ENCODE measurements at places on chromosomes 4 and X.

DNA sequence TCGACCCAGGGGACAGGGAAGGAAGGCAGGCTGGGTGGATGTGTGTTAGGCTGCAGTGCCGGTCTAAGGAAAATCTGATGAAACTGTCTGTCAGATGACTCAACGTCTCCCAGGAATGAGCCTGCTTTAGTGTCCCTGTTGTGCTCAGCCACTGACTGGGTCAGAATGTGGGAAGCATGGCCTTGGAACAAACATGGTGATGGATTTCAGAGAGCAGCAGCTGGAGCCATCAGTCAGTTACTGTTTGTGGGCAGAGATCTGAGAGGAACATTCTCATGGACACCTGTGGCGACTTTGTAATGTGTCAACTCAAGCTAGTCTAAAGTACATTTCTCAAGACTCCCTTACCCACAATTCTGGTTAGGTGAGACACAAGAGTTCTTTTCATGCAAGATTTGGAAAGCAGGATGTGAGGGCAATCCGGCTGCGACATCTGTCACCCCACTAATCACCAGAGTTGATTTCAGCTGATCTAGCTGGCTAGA, 63.2 kb downstream of the ANAPC10 start:
- DNase-seq = no peak

GRCh38 chr4:24209131-24209530, 319.3 kb upstream of the PPARGC1A start:
- no peak for DNase-seq

- DNase-seq = no peak
Observed at GRCh38 chr4:84024405-84024804, 474.7 kb downstream of the NKX6-1 start.

DNA sequence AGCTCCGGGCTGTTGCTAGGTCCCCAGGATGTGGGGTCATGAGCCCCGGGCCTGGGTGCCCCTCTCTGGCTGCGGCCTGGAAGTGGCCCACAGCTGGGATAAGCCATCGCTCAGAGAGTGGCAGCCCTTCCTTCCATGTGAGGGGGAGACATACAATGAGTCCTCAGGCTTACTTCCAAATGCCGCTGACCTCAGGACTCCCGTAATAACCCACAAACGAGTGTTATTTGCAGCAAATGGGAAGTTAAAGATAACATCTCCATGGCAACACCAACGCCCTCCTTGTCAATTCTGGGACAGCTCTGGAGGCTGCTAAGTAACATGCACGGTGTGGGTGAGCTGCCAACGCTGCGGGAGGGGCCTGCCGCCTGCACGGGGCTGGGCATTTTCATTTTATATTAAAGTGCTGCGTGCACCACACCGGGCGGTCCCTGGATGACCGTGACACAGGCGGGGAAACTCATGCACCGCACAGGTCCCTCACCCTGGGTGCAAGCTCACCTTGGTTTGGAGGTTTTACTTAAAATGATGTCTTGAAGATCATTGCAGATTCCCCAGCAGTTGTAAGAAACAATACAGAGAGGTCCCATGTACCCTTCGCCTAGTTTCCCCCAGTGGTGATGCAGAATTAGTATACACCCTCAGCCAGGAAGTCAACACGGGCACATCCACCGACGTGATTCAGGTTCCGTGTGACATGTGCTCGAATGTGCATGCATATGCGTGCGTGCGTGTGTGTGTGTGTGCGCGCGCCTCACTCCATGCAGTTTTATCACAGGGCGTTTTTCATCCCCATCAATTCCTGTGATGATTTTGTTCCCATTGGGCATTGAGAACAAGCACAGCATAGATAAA, 79.4 kb downstream of the ABLIM2 start:
- DNase-seq = no peak

DNA sequence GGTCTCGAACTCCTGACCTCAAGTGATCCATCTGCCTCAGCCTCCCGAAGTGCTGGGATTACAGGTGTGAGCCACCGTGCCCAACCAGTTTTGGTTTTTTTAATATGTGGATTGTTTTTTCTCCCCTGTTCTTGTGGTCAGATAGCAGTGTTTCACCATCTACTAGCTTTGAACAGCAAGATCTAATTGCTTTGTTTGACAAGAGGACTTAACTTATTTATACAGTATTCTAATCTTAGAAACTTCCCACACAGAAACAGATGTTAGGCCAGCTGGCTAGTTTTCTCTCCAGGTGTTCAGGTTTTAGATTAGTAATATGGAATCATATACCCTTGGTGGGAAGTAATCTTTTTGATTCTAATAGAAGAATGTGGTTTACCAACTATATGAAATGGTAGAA, 12.9 kb downstream of the ING2 start:
- DNase-seq = no peak

GRCh38 chr4:42917296-42917695, 24.8 kb downstream of the GRXCR1 start:
- DNase-seq = no peak
